MG63 (cell line): ENCODE measurements at places on chromosomes 16 and 17. TPM values are rescaled to one million over a fixed set of nuclear protein-coding genes. Genes with fewer than 3 reads are reported as not detected.

Gene FBXO39
- total RNA-seq, result not detected in 2 replicates

DNA sequence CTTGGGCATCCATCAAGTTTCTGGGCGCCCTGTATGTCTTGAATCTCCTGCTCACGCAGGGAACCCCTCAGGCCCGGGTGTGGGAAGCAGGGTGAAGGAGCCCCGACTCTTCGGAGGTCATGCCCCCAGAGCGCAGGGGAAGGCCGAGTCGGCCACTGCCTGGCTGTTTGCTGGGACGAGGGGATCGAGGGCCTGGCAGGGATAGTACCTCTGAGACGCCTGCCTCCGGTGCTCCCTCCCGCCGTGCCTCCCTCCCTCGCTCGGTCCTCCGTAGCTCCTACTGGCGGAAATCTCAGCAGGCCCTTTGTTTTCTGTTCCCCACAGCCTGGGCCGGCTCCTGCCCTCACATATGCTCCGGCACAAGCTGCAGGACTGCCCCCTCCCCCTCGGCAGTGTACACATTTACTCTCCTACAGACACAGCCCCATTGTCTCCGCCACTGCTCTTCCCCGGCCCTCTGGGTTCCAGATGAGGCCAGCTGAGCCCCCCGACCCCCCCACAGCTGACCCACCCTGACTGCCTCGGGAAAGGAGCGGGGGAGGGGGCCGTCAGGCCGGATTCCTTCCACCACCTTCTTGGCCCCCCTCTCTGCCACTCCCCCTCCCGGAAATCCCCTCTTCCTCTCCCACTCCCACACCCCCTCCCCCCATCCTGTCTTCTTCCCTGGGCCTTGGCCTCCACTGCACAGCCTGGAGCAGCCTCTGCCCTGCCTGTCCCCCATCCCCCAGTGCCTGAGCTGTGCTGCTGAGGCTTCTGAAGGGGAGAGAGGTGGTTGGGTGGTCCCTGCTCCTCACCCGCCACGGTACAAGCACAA is 1.4 kb downstream of the TRAF4 start:
- peak; percentile 59 for DNase-seq

GRCh38 chr16:69115361-69115760 is 9.9 kb downstream of the HAS3 start:
- no peak for DNase-seq

Gene C17orf107
- total RNA-seq, result 0.16 and 0.94 TPM in 2 replicates

Gene ITGB3
- total RNA-seq, result 12.1 and 13.6 TPM in 2 replicates

- no peak for DNase-seq
Measured at GRCh38 chr17:82687375-82687861, 11.1 kb downstream of the RAB40B start.

Gene CSF3
- total RNA-seq, result not detected in 2 replicates

GRCh38 chr17:35129154-35129972 is 7.9 kb downstream of the FNDC8 start:
- peak; percentile 50 for DNase-seq

DNA sequence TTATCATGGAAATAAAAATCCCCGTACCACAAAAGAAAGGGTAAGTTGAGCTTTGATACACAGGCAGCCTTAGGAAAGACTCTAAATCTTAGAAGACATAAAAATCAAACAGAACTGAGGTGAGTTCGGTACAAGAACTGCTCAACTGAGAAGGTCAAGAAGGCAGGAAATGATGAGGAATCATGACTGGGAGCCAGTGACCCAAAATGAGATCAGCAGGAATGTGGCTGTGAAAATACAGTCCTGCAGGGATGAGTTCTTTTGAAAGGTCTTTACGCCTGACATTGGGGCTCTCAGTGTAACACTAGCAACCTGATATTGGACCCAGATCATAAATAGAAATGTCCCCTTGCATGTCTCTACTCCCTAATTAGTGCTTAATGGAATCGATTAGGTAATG is 56.3 kb upstream of the CDH11 start:
- peak; percentile 30 for DNase-seq

- no peak for DNase-seq
Measured at GRCh38 chr17:39738983-39739884, 1.5 kb downstream of the GRB7 start.

Gene PAQR4
- total RNA-seq, result 23.5 and 38.1 TPM in 2 replicates

- peak; percentile 59 for DNase-seq
Measured at GRCh38 chr17:72614476-72614870, 478.0 kb downstream of the SLC39A11 start.
